ENCODE measurements at places on chromosomes 3 and 15.

DNA sequence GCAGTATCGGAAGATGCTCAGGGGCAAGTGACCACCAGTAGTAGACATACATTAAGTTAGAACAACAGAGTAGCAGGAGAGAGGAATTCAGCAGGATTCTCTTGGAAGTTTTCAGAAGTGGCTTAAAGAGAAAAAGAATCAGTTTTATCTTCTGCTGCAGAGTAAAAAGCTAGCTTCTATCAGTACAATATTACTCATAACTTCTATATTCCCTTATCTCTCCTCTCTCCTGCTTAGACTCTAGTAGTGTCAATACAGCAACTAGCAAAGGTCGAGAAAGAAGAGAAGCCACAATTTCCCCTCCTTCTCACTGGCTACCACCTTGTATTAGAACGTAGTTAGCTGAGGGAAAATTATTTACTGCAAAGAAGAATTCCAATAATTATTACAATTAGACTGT is 539.7 kb downstream of the DIPK2A start:
- DNase-seq = no peak

DNA sequence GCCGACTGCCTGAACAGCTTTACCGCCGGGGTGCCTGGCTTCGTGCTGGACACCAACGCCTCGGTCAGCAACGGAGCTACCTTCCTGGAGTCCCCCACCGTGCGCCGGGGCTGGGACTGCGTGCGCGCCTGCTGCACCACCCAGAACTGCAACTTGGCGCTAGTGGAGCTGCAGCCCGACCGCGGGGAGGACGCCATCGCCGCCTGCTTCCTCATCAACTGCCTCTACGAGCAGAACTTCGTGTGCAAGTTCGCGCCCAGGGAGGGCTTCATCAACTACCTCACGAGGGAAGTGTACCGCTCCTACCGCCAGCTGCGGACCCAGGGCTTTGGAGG is 815 bp downstream of the SPINT1 start:
- DNase-seq = peak; percentile 40

DNA sequence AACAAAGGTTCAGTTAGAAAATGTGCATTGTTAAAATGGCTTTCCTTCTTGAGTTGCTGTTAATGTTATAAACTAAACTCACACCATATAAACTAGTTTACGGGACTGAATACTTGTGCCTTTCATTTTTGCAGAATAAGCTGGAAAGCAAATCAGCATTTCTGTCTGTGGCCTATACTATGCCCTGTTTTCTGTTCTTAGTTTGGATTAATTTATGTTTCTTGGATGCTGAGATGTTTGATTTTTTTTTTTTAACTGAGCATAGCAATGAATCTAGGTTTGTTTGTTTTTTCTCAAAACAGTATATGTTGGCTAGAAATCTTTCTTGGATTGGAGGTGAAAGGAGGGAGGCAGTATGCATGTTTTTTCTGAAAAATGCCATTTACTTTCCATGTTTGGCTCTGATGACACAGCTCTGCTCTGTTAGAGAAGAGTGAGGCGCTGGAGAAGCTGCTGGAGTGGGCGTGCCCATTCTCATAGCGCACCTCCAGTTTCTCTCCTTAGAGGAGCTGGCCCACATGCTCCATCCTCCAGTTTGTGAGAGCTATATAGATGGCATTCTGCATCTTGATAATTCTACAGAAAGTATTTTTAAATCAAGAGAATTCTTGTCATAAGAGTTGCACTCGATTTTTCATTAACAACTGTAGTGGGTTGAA is 423.6 kb upstream of the TPM1 start:
- DNase-seq = no peak

- no peak for DNase-seq
Observed at GRCh38 chr3:189659571-189659970, 28.4 kb downstream of the TP63 start.

DNA sequence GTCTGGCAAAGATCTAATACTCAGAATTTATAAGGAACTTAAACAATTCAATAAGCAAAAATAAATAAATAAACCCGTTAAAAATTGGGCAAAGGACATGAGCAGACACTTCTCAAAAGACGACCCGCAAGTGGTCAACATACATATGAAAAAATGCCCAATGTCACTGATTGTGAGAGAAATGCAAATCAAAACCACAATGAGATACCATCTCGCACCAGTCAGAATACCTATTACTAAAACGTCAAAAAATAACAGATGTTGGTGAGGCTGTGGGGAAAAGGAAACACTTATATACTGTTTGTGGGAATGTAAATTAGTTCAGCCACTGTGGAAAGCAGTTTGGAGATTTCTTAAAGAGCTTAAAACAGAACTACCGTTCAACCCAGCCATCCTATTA is 188.0 kb upstream of the MRPL3 start:
- no peak for DNase-seq

GRCh38 chr3:63654931-63655330 is 2.5 kb downstream of the SNTN start:
- no peak for DNase-seq

DNA sequence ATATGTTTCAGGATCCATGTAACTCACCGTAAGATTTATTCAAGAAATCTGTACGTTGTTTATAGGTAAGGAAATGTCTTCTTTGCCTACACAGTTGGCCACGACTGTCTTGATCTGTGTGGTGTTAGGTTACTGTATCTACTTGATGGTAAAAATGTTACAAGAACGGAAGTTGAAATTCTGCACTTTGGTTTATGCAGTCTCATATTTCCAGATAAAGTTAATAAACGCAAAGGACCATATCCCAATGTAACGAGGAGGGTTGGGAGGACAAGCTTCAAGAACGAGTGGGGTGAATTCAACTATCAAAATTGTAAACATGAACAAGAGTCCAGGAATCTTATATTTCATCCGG is 1.0 kb downstream of the USF3 start:
- DNase-seq = no peak

All from AG08396 (cell line).